Urinary bladder (tissue), 4 donors: ENCODE measurements at places on chromosomes 11 and 22.

DNA sequence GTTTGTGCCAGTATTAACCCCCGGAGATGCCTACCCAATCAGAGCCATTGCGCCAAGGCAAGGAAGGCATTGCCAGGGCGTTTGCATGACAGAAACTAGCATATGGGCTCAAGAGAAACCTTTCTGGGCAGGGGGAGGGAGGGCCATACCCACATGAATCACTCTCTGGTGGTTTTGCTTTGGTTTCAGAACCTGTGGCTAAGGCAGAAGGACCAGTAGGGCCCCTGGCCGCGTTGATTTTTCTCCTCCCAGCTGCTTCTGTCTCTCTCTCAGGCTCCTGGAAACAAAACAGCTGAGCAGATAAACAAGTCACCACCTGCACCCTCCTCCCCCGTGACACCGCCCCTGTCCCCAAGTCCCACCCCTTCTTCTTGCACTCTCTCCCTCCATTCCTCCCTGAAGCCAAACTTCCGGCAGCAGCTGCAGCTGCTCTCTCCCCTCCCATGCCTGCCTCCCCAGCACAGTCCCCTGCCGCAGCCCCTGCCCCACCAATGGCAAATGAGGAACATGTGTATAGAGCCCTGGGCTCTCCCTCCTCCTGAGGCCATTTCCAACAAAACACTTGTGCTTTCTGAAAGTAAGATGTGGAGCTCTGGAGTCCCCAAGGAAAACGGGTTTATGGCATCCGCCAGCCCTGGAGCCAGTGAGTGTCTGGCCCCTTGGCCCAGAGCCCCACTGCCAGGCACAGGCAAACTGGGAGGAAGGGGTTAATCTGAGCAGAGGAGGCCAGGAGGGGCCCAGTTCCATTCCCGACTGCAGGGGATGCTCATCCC lies 39.0 kb upstream of the ADA2 start:
- DNase-seq = peak; percentile 86

GRCh38 chr22:21650823-21651520 lies 8.9 kb downstream of the SDF2L1 start:
- DNase-seq = no peak

DNA sequence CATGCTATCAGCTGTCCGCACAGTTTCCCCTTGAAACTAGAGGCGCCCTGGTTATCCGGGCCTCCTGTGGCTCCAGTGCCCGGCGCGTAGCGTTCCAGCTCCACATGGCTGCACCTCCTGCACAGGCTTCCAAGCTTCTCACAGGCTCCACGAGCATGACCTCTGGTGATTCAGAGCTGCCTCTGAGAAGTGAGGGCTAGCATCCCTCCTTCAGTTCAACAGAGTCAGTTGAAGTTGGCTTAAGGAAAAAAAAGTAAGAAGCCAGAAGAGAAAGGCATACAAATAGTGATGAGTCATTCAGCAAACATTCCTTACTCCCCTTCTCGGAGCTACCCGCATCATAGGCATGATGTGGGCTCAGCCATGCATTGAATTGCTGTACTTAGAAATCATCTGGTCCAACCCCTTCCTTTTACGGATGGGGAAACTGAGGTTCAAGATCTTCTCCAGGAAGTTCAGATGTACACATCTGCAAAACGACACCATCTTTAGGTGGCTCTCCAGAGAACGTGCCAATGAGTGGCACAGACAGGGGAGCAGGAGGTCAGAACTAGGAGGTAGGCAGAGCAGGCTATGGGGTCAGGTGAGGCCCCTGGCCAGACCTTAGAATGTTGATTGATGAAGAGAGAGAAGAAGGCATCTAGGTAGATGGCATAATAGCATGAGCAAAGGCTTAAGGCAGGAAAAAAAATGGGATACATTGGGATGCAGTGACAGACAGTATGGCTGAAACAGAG lies 216.3 kb upstream of the TBCEL start:
- DNase-seq = no peak

DNA sequence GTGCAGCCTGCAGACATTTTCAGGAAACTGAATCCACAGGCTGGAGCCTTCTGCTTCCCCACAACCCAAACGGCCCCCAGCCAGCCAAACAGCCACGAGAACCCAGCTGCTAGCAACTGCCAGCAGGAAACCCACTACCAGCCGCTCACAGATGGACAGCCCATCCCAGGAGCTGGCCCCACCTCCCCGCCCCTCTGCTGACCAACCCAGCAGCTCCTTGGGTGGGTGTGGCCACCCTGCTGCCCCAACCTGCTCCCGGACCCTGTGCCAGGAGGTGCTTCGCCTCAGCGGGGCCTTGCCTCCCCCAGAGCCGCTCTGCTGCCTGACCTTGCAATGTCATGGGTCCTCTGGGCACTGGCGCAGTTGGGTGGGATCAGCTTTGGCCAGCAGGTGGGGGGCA lies 8.2 kb upstream of the CCDC188 start:
- no peak for DNase-seq

- no peak for DNase-seq
These were observed 3.7 kb downstream of the SHANK2 start for GRCh38 chr11:71248656-71249055.

GRCh38 chr11:86933891-86934581 lies 21.2 kb downstream of the FZD4 start:
- DNase-seq = no peak

DNA sequence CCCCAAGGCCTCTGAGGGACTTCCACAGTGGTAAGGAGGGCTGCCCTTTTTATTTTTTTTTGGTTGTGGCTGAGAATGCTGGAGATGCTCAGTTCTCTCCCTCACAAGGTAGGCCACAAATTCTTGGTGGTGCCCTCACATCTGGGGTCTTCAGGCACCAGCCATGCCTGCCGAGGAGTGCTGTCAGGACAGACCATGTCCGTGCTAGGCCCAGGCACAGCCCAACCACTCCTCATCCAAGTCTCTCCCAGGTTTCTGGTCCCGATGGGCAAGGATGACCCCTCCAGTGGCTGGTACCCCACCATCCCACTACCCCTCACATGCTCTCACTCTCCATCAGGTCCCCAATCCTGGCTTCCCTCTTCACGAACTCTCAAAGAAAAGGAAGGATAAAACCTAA lies 4.2 kb downstream of the THY1 start:
- DNase-seq = no peak

GRCh38 chr22:23542933-23543332 lies 37.2 kb downstream of the IGLL1 start:
- no peak for DNase-seq

GRCh38 chr22:35205961-35206360 lies 51.3 kb upstream of the HMGXB4 start:
- DNase-seq = no peak

DNA sequence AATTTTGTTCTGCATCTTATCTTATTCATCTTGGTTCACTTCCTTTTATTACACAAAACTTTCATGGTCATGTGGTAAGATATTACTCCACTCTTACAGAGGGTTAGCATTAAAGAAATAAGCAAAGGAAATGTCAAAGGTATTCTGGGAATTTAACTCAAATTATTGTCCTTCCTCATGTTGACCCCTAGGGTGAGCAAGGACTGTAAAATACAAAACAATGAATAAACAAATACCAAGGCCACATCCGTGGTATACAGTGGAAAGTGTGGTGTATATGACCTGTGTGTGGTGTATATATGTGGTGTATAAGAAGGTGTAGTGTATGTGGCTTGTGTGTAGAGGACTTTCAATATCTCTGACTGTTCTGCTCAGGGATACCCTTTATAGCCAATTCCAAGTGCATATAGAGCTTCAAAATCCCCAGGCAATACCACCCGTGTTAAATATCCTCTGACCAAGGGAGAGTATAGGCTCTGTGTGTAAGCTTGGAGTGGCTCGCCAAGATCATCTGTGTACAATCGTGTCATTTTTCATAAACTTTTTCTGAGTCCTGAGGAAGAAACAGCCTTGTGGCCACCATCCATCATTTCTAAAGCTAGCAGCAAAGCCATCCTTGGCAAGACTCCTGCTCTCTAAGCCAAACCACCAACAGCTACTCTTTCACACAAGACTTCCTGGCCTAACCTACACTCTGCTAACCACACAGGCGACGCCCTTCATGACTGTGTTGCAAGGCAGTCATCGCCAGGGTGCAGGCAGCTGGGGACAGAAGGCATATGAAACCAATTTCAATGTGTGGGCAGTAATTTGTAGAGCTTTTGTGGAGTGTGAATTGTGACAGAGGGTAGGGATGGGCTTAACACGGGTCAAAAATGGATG lies 548.0 kb downstream of the ETS1 start:
- DNase-seq = no peak
